Activated naive CD4-positive, alpha-beta T cell treated with anti-CD3 and anti-CD28 coated beads, Interleukin-2, amount 50 U/mL, for 72 hours (primary cell): ENCODE measurements at places on chromosomes 12 and 14.

DNA sequence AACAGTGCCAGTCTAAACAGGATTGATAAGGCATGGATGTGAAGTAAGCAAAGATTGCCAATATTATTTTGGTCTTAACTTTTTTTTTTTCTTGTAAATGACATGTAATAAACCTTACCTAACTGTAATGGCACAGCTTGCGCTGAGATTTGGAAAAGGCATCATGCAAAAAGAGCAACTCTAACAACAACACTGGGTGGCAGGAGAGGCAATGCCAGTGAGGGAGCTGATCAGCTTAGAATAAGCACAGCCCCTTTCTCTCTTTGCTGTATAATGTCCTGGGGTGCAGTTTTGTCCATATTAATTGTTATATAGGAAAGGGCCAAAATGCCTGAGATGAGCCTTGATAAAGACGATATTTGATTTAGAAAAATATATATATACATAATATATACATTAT is 1589.7 kb upstream of the FLRT2 start:
- DNase-seq, result no peak

DNA sequence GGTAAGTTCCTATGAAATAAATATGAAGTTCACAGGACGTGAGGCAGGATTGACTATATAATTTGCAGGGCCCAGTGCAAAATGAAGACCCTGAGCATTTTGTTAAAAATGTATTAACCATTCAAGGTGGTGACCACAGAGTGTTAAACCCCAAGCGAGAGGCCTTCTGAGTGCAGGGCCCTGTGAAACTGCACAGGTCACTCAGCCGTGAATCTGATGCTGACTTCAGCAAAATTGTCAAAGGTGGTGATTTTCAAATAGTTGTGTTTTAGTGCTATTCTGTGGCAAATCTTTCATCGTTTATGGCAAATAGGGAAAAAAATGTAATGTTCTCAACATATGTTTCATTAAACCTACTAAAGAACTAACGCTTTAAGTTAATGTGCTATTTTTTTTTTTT is 334.0 kb upstream of the NAV3 start:
- DNase-seq, result no peak

DNA sequence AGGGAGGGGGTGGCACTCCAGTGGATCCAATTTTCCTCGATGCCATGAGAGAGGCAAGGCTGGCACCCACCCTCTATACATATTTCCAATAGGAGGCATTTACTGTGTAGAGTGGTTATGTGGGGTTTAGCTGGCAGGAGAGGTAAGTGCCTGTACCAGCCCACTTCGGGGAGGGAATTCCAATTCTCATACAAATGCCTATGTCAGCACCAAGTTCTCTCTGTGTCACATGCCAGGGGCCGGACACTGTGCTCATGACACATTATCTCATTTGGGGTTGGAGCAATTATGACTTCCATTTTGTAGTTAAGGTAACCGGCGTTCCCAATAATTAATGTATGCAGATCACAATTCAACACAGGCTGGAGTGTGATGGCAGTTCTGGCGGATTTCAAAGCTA is 284.3 kb downstream of the KSR2 start:
- DNase-seq, result no peak

GRCh38 chr12:82242729-82243128 is 115.5 kb downstream of the CCDC59 start:
- DNase-seq, result no peak

DNA sequence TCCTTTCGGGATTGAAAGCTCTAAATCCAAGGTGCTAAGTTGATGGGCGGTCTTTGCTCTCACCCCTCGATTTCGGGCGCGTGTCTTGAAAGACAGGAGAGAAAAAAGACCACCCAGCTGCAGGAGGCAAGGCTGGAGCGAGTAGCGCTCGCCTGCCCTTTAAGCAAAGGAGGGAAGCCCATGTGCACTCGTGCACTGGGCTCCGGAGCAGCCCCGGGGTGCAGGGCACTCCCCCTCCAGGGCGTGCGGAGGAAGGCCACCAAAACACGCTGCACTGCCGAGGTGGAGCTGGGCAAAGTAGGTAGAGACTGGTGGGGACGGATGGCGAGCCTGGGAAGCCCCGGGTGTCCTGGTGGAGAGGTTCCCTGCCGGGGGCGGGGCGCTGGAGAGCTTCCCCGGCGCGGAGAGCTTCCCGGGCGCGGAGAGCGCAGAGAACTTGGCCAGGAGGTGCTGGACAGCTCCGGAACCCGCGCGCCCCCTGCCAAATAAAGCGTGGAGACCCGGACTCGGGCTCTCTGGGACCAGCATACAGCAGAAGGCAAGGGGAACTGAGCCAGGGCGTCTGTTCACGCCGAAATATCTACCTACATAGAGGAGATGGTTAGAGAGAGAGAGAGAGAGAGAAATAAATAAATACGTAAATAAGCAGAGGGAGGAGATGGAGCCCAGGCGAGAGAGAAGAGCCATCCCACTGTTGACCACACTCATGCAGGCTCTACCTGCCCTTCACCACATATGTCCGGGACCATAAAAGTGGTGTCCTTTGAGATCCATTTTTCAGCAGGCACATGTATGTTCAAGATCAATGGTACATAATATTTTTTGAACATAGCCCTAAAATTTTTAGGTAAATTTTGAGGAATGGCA is 662 bp upstream of the NELL2 start:
- DNase-seq, result peak; percentile 49

DNA sequence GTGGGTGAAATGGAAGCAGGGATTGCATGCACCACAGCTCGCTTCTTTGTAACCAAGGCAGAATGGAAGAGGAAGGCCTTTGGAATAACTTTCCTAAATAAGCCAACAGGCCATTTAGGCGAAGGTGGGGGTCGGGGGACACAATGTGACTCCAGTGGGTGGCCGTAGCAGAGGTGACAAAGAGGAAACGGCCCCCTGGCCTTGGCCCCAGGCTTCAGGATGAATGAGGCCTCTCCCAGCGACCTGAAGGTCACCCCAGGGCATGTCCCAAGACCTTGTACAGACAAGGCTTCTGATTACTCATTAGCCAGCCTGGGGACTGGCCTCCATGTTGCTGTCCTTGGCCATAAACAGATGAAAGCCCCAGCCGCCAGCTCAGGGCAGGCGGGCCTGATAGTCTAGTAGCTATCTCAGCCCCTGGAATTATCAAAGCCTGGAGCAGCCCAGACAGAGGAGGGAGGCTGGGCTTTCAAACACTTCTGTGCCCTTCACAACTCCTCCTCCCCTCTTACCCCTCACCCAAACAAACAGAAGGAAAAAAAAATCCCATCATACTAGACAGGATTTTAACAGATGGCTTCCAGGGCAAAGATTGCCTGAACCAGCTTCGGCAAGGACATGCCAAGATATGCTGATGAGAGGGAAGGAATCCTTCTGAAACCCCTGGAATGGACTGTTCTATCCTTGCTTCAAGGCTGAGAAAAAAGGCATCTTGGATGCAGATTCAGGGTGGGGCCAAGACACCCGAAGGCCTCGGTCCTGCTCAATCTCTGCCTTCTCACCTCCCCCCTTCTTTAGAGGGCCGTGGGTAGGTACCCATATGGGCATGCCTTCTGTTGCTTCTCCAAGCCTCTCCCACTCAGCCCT is 142.3 kb upstream of the PARP11 start:
- no peak for DNase-seq

GRCh38 chr12:113261847-113262470 is 40.7 kb downstream of the TPCN1 start:
- no peak for DNase-seq

DNA sequence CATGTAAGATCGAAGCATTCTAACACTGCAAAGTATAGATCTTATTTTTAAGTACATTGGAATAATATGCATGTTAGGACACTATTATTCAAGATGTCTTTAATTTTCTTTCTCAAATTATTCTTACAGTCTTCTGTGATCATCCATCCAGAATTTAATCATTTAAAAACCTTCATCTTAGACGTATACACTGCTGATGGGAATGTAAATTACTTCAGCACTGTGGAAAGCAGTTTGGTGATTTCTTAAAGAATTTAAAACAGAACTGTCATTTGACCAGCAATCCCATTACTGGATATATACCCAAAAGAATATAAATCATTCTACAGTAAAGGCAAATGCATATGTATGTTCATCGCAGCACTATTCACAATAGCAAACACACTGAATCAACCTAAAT is 3.2 kb upstream of the RPS29 start:
- no peak for DNase-seq

DNA sequence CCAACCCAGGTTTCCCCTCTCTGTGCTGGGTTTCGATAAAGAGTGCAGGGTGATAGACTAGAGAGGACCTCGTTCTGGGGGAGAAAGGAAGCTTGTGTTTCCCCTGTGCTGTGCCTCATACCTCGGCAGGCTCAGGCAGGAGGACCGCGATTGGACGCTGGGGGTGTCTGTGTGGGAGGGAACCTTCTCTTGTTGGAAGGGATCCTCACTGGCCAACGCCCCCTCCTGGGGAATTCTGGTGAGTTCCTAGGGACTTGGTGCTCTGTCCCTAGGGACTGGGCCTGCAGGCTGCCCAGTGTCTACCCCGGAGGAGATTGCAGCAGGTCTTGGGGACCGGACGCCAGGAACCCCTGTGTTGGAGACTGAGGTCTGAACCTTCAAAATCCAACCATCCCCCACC is 157.4 kb upstream of the PRMT8 start:
- DNase-seq, result no peak

DNA sequence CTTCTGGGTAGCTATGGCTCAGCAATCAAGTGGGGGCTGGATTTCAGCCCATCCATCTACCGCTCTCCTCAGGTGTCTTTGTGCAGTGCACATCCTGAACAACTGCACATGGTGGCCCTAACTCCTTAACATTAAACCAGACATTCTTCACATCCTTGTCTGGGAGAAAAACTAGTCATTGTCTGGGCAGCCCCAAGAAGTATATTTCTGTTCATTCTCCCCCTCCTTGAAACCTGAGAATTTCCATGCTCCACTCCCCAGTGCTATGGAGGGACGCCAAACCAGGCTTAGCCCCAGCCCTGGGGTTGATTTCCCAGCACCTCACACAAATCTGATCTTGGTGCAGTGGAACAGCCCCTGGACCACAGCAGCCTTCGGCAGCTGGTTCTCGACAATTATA is 13.4 kb downstream of the MYL2 start:
- no peak for DNase-seq

GRCh38 chr14:95155045-95155444 is 2.3 kb downstream of the DICER1 start:
- no peak for DNase-seq

DNA sequence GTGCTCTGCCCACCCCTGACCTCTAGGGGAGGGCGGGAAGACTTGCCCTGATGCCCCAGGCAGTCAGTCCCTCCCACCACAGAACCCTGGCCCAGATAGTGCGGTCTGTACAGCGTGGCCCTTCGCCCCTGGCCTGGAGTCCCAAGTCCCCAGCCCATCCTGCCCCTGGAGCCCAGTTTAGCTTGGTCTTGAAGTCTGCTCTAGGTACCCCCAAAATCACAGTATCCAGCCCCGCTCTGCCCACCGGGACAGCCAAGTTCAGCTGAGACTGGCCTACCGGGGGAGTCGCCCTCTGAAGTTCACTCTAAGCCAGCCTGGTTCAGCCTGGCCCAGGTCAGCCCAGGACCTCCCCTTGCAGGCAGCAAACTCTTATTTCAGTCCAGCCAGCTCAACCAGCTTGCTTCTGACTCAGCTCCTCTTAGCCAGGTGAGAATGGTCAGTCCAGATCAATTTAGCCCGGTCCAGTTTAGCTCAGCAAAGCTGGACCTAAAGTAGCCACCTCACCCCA is 75.9 kb downstream of the TMEM121 start:
- peak; percentile 49 for DNase-seq

DNA sequence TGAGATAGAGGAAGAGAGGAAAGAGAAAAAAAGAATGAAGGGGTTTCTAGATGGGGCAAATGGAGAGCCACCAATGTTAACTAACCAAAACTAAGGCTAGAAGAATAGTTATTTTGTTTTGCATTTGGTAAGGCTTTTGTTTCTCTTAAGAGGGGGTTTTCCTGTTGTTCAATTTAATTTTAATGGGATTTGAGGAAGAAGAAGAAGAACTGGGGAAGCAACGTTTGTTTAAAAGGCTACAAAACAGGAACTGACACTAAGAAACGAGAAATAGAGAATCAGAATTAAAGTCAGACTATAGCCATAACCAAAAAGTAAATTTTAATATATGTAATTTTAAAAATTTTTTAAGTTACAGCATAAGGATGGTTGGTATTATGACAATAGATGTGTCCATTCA is 13.7 kb downstream of the TXNDC16 start:
- DNase-seq, result no peak

- DNase-seq, result no peak
Observed at GRCh38 chr12:129629901-129630300, 273.9 kb downstream of the TMEM132D start.

DNA sequence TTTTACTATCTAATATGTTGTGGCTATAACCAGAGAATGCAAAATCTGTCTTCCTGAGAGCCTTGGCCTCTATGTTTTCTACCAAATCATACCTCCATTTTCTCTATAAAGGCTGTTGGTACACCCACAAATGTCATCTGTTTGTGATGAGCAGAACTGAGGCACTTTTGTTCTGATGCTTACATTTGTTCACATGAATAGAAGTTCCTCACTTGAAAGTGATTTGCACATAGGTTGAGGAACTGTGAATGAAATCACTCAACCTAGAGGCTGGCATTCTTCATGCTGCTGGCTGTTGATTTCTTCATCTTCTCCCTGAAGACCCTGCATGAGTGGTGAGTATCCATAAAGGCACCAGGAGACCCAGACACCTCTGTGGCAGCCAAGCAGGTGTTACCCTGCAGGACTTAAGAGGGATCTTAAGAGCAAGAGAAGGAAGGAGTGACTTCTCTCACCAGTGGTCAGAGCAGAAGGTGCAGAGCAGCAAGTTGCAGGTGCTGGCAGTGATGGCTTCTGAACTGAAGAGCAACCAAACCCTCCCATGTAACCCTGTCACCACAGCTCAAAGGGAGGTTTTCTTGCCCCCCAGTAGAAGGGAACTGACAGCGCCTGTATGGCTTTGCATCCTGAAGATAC is 110.3 kb downstream of the HMGA2 start:
- no peak for DNase-seq

DNA sequence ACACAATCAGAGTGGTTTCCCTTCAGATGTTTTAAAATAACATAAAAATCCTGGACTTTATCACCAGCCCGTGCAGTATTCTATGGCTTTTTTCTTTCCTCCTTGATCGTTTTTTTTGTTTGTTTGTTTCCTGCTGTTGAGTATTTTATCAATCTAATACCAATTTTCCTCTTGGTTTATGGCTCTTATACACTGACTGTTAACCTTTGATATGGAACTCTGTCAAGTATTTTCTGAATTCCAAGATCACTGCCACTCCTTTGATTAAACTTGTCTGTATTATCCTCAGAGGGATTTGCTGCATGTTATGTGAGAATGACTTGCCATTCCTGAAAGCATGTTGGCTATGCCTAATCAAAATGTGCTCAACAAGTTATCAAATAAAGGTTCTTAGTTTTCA is 88.4 kb downstream of the PELI2 start:
- no peak for DNase-seq

GRCh38 chr14:21346532-21347135 is 37.2 kb downstream of the SUPT16H start:
- DNase-seq, result no peak

GRCh38 chr12:51171884-51172514 is 936 bp downstream of the TFCP2 start:
- no peak for DNase-seq

GRCh38 chr14:31932675-31933074 is 144.4 kb upstream of the ARHGAP5 start:
- no peak for DNase-seq

- DNase-seq, result no peak
Observed at GRCh38 chr12:42564556-42564955, 25.0 kb downstream of the PRICKLE1 start.
